ENCODE measurements at places on chromosomes 4 and X.

GRCh38 chrX:139949703-139950102 lies 15.6 kb downstream of the CXorf66 start:
- ATAC-seq: no peak

GRCh38 chrX:23919148-23919547 lies 11.3 kb downstream of the CXorf58 start:
- ATAC-seq: no peak

DNA sequence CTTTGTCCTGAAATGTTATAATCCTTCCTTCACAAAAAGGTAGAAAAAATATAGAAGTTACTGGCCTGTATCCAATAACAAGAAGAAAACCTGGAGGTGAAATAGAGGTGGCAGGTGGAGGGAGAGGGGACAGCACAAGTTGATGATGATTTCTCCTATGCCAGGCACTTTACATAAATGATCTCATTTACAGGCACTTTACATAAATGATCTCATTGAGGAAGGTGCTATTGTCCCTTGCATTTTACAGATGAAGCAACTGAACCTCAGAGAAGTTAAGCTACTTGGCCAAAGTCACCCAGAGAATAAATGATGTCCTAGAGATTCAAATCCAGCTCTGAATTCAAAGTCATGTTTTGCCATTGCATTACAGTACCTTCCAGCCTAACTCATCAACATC lies 7.1 kb upstream of the OPHN1 start:
- no peak for ATAC-seq

GRCh38 chrX:154458954-154459778 lies 1.1 kb downstream of the PLXNA3 start:
- peak; percentile 32 for ATAC-seq

DNA sequence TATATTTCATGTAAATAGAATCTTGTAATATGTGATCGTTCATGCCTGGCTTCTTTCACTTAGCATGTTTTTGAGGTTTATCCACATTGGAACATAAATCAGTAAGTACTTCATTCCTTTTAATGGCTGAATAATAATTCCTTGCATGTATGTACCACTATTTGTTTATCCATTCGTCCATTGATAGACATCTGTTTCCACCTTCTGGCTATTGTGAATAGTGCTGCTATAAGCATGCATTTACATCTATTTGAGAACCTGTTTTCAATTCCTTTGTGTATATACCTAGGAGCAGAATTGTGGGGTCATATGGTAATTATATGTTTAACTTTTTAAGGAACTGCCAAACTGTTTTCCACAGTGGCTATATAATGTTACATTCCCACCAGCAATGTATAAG lies 356.7 kb upstream of the DIPK2B start:
- no peak for ATAC-seq

DNA sequence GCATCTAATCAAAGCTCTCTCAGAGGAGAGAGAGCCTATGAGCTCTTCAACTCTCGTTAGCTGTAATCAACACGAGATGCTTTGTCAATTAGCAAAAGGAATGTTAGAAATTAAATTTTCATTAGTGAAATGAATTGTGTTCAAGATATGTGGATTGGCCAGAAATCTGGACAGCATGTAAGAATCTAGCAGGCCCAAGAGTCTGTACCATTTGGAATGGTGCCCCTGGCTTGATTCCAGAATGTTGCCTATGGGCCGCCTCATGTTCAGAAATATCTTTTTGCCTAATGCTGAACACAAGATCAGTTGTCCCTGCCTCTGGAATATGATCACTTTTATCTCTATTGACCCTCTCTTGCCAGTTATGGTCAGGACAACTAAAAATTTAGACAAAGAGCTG lies 88.2 kb downstream of the RBM46 start:
- no peak for ATAC-seq

DNA sequence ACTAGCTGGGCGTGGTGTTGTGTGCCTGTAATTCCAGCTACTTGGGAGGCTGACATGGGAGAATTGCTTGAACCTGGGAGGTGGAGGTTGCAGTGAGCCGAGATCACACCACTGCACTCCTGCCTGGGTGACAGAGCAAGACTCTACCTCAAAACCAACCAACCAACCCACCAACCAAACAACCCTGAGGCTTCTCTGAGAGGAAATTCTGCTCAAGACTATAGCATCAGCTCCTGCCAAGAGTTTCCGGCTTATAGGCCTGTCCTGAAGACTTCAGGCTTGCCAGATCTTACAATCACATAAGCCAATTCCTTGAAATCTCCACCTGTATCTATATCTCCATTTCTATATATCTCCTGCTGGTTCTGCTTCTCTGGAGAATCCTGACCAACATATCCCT lies 173.8 kb upstream of the TBC1D9 start:
- no peak for ATAC-seq

DNA sequence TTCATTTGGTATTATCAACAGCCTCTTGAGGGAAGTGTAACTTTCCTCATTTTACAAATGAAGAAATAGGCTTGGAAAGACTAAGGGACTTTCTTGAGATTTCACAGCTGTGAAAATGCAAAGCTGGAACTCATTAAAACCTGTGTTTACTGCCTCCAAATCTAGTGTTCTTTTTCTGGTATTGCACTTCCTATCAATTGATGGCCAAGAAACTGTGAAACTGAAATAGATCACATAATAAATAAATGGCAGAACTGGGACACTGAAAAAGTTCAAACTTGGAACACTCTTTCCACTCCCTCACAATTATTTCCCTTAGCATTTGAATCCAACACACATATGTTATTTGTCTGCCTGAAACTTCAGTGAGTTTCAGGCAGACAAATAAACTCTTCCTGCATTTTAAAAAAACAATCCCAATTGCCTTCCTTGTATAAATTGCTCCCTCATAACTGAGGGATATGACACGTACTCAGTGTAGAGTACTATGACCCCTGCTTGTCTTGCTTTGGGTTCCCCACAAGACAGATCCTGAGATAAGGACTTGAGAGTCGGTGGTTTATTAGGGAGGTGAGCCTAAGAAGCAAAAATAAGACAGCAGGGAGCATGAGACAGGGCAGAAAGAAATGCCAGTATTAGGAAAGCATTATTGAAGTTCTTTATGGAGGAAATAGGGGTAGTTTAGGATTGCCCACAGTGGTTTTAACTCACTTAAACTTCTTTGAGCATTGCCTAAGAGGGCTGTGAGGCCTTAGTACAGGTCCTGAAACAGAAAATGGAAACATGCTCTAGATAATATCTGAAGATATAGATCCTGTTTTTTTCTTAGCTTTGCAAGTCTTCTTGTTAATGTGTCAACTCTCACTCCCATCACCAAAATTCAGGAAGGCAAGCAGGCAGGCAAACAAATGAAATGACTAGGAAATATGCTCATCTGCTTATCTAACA lies 33.9 kb downstream of the RTL3 start:
- ATAC-seq: peak; percentile 77

DNA sequence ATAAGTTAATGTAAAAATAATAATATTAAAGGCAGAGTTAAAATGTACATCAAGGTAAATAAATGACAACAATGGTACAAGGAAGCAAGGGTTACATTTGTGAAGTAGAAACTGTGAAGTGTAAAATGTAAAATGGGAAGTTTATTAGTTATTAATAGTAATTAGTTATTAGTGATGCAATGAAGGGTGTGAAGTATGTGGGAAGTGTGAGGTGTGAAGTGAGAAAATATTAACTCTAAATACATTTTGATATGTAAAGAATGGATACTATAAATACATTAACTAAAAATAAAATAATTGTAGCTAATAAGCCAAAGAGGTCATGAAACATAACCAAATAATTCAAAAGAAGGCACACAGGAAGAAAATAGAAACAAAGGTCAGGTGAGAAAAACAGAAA lies 316.4 kb downstream of the GBA3 start:
- ATAC-seq: no peak

GRCh38 chr4:145533001-145533400 lies 51.3 kb downstream of the SMAD1 start:
- no peak for ATAC-seq

DNA sequence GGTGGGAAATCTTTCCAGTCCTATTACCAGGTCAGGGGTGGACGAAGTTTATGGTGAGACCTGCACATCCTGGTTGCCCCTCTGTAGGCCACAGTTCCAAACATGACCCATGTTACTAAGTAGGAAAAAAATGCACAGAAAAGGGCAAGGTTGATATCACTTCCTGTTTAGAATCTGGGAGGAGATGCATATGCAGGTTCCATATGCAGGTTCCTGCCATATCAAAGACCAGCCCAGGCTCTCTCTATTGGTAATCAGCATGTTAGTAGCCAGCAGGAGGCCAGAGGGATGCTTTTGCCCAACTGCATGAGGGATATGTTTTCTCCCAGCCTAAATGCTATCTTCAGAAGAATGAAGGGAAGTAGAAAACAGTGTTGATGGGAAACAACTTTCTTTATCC lies 657.2 kb downstream of the ANKRD50 start:
- ATAC-seq: no peak

DNA sequence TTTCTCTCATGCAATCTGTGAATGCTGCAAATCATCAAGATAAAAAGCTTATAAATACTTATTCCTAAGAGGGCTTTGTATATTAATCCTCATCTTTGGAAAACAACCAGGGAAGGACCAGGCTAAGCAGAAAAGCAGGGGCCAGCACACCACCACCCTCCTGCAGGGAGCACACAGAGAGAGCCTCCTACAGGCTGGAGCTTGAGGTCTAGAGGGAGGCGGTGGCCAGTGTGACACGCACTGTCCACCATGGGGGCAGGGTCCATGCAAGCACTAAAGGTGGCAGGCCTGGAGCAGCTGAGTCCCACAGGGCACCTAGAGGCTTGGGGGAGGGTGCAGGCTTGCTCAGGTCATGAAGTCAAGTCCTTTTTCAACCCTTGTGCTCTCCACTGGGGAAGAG lies 236.9 kb downstream of the TACR3 start:
- ATAC-seq: peak; percentile 28
